Stimulated activated CD4-positive, alpha-beta T cell treated with anti-CD3 and anti-CD28 coated beads, Interleukin-1b, Interleukin-23, amount 100 ng/mL, for 1 hour (primary cell): ENCODE measurements at places on chromosomes 7 and 10.

DNA sequence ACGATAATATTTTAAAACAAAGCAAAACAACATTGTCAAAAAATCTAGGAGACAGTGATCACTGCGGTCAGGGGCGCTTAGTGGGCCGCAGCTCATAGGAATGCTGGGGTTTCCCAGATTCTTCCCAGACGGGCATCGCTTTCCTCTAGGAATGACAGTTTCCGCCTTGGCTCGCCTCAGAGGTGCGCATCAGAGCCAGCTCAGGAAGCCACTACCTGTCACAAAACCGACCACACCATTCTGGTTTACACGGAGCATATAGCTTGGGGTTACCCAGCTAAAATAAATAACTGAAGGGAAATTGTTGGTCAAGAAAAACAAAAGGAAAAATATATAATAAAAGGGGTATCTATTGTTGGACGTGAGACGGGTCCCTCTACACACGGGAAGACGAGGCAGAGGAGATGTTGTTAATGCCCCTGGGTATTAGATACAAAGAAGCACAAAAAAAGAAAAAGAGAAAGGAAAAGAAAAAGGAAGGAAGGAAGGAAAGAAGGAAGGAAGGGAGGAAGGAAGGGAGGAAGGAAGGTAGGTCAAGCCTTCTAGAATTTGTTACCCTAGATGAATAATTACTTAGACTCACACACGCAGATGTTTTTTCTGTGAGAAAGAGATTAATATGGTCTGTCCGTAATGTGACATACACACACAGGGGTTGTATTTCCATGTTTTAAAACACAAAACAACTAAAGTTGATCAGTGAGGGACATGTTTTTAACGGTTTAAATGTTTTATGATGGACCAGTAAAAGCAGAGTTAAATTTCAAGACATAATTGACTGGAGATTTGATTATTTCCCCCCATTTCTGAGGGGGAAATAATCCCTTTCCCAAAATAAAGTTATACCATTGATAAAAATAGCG lies 292.4 kb upstream of the NFE2L3 start:
- no peak for DNase-seq

- no peak for DNase-seq
Observed at GRCh38 chr7:36606153-36606975, 117.9 kb downstream of the AOAH start.

GRCh38 chr10:56912043-56912442 lies 551.0 kb upstream of the ZWINT start:
- DNase-seq, result no peak

DNA sequence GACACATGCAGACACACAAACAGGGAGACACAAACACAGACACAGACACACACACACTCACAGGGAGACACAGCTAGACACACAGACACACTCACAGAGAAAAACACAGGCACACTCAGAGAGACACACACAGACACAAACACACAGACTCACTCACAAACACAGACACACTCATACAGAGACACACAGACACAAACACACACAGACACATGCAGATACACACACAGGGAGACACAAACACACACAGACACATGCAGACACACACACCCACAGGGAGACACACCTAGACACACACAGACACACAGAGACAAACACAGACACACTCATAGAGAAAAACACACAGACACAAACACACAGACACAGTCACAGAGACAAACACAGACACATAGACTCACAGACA lies 67.9 kb downstream of the ADARB2 start:
- DNase-seq, result no peak

DNA sequence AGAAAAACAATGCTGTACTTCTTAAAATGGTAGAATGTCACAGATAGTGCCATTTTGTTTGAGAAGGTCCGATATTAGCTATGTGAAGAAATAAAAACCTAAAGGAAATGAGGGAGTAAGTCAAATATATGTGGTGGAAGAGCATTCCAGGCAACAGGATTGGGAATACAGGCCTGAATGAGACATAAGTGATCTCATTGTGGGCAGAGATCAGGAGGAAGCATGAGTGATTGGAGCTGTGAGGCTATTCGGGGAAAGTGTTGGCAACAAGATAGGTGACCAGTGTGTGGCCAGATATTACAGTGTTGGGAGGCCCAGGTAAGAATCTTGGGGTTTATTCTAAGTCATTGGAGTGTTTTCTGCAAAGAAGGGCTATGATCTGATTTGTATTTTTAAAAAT lies 41.3 kb upstream of the AGMO start:
- DNase-seq, result no peak
